ENCODE measurements at places on chromosomes 5 and 9.

DNA sequence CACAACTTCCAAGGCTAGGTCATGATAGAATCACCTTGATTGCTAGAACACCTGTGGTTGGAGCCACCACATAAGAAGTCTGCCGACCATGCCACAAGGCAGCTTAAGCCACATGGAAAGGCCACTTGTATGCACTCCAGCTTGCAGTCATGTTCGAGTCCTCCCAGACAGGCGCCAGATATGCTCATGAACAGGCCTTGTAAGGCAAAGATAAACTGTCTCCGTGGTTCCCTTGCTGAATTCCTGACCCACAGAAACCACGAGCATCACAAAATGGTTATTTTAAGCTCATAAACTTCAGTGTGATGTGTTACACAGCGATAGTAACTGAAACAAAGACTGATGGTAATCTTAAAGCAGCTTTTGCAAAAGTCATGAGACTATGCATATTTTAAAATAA lies 188.4 kb upstream of the DAPK1 start:
- no peak for DNase-seq

DNA sequence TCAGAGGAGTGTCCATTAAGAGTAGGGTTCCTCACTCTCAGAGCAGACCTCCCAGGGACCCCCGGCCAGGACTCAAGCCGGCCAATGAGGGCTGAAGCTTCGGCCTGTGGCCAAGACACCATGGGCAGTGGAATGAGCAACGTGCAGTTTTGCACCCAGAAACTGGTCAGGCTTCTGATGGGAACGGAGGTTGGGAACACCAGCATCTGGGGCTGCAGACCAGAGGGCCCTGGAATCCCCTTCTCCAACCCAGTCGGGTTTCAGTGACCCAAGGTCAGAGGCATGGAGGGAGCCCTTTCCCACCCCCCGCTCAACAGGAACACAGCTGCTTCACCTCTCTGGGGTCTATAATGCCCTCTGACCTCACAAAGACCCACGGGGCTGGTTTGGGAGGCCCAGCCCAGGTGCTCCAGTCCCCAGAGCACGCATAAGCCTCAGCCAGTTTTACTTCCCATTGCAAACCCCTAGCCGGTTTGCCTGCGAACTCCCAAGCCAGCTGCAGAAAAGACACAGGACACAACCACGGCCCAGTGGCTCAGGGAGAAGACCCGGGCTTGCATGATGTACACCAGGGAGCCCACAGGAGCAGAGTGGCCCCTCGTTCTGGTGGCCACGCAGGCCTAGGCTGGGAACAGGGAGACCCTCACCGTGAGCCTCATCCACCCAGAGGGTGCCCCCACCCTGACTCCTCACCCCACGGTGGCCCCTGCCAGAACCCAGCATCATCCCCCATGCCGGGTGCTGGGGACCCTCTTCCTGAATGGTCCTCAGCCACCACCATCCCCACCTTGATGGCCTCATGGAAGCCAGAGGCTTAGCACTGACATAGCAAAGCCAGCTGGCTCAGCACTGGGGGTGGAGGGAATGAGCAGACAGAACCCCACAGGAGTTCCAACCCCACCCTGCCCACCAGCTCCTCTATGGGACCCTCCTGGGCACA lies 30.6 kb downstream of the VAV2 start:
- DNase-seq: no peak

DNA sequence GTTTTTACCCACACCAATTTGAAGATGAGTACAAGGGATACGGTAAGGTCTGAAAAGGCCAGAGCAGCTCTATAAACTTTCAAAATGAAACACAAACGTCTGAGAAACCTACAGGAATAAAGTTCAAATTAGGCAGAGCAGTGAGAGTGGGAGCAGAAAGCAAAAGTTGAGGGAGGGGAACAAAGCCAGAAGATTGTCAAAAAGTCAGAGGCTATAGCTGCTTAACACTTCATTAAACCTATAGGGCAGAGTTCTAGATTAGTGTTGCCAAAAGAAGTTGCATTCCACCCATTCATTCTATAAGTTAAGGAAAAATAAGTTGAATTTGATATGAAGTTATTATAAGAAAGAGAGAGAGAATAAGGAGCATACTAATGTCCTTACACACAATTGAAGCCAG lies 309.6 kb upstream of the CD180 start:
- DNase-seq: no peak

DNA sequence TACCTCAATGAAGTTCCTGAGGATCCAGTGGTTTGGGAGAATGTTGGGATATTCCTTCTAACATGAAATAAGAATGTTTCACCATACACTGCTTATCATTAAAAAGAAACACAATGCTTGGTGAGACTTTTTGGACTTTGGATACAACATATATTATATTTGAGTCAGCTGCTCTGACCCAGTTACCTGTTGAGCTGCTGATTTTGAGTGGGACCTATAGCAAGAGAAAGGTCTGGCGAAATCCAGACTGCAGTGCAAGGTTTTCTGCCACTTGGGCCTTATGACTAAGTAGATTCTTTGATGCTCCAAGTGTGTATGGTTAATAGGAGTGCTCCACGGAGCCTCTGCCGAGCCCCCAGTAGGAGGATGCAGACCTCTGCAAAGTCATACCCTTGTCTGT lies 10.0 kb upstream of the RALGPS1 start:
- no peak for DNase-seq

GRCh38 chr5:124996023-124996763 lies 249.8 kb upstream of the ZNF608 start:
- DNase-seq: no peak

- DNase-seq: no peak
Observed at GRCh38 chr5:169356181-169356580, 55.2 kb upstream of the SLIT3 start.

- no peak for DNase-seq
Observed at GRCh38 chr5:17367256-17367840, 130.7 kb upstream of the TAF11L2 start.

GRCh38 chr9:101586651-101587050 lies 8.1 kb downstream of the PPP3R2 start:
- DNase-seq: no peak

DNA sequence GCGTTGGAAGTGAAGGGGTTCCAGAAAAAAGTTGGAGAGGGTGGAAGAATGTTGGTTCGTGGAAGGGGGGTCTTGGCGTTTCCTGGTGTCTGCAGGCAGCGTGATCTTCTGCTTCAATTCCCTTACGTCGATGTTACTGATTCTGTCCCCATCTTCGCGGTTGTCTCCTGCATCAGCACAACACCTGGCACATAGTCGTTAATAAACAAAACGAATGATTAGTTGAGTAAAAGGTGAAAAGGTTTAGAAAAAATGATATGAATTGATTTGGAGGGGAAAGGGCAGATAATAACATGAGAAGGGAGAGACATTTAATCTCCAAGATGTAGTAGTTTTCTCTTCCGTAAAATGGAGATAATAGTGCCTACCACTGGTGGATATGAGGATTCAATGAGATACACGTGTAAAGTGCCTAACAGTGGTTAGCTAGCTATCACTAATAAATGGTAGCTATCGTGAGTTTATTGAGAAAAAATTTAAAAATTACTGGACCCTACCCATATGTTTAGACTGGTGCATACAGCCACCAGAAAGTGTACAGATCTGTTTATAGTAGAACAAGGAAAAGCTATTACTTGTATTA lies 556 bp downstream of the MTREX start:
- no peak for DNase-seq

DNA sequence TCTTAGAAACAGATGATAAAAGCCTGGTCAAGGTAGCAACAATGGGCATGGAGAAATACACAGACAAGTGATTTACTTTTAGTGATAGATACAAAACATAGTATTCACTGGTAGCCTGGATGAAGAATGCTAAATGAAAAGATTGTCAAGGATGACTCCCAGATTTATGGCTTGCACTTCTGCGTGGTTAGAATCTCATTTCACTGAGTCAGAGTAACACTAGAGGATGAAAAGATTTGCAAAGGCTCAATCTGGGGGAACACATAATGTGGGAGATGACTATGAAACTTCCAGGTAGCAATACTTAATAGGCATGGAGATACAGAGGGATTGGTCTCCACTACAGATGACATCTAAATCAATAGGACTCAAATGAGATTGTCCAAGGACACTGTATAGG lies 38.4 kb downstream of the AGTPBP1 start:
- no peak for DNase-seq

- DNase-seq: peak; percentile 15
Observed at GRCh38 chr9:129632460-129632859, 6.5 kb downstream of the NTMT1 start.

GRCh38 chr5:32598260-32598937 lies 13.0 kb downstream of the SUB1 start:
- DNase-seq: no peak

DNA sequence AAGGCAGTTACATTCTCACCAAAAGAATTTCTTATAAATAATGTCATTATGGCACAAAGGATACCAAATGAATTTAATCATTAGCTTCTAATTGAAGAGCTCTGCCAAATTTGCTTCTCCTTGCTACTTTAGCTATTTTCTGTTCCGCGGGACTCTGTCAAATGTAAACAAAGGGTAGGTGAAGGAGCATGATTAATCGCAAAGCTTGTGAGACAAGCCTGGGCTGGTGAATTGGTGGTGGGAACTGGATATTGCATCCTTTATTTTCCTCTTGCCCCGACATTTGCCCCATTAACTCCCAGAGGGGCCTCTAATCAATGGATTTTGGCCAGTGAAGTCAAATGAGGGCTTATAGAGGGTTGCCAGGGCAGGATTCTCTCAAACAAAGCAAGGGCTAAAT lies 234.2 kb upstream of the RFX3 start:
- DNase-seq: no peak

- no peak for DNase-seq
Observed at GRCh38 chr9:98129451-98129881, 10.4 kb upstream of the TRIM14 start.

DNA sequence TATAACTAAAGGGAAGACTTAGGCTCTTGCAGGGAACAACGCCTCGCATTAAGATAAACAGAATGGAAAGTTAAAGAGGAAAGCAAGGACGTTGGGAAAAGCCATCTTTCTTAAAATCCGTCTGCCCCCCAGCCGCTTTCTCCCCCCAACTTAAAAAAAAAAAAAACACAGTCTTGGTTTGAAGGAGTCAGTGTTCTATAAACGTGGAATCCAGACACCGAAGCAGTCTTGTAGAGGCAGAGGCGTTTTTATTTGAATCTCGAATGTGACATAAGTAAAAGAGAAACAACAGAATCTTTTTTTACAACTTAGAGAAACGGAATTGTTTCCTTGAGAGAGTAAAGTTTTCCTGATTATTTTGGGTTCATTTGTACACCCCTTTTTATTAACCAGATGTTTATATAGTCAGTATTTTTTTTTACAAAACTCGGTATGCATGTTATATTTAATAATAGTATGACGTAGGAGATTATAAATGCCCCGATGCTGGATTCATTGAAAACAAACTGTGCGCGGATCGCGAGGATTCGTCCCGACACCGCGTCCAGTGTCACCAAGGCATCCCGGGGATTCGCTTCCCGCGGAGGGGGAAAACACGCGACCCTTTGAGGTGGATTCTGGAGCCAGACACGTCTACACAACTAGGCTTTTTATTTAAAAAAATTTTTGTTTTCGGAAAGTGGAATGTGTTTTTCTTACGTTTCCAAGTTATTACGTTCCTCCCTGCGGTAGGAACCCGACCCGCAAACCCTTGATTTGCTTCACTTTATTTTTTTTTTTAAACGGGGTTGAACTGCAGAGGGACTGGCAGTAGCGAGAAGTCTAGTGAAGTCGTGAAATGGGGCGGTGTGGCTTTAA lies 6.7 kb downstream of the PTCH1 start:
- DNase-seq: no peak

DNA sequence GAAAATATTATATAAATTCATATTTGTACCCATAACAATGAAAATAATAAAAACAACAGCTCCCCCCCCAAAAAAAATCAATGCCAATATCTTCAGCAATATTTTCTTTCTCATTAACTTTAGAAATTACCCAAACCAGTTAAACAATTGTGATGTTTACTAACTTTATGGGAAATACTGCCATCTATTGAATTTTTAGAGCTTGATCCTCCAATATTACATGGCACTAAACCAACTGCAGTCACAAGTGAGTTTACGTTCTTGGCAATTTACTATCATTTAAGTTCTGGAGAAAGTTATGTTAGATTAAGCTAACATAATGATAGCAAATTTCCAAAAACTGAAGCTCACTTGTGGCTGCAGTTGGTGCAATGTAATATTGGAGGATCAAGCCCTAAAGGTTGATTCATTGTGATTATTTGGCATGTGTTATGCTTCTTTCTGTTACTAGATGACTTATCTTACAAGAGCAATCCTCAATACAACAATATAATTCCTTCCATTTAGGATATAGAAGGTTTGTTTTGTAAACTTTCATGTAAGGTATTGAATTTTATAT lies 379.5 kb downstream of the CDH18 start:
- no peak for DNase-seq

DNA sequence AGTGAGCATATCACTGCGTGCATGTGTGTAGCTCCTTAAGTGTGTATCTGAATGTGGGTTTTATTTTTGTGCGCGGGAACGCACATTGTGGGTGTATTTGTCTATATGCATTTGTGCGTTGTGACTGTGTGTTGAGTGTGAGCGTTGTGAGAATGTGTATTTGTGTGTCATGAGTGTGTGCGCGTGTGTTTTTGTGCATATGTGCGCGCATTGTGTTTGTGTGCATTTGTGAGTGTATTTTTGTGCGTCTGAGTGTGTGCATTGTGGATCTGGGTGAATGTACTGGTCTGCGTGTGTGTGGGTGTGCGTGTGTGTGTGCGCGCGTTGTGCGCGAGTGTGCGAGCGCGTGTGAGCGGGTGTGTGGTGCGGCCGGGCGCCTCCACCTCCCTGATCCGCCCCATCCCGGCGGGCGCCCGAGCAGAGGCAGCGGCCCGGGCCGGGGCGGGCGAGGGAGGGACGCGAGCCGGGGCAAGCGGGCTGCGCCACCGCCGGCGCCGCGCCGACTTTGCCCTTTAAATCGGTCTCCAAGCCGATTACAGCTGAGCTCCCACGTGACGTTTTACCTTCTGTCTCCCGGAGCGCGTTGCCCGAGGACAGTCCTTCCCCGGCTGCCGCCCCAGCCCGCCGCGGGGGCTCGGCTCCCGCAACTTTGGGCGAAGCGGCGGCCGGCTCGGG lies at the start of gene RASGRF2:
RASGRF2 (plus strand) TSS at position 596 of the 675 bp plus-strand sequence. CDS start 376 bp downstream, outside the sequence.
- DNase-seq: peak; percentile 37

DNA sequence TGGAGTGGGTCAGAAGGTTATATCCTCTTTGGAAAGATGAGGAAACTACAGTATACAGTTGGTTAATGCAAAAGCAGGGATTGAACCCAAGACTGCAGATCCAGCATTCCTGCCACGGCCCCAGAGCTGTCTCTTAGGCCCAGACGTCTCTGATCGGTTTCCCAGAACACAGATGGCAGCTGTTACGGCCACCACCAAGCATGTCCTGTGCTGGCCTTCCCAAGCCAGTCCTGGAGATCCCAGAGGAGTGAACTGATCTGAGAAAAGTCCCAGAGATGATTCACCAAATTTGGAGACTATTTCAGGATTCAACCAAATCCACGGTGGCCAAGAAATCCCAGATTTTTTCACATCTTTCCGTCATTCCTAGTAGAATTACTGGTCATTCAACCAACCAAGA lies 20.1 kb downstream of the TNIP1 start:
- DNase-seq: no peak
